ENCODE measurements at places on chromosomes 12 and 14. TPM values are rescaled to one million over a fixed set of nuclear protein-coding genes. Genes with fewer than 3 reads are reported as not detected.
A peak's percentile ranks its signal among the peaks of the same experiment; 100 is the strongest.

SLC7A7 gene
- total RNA-seq: 13.6 TPM

NFYB gene
- total RNA-seq: 8.9 TPM

P2RX2 gene
- total RNA-seq: not detected

RFLNA gene
- not detected for total RNA-seq

ARHGAP5 gene
- 31.0 TPM for total RNA-seq

IL22 gene
- total RNA-seq: not detected

NGB gene
- total RNA-seq: not detected

GNS gene
- 41.5 TPM for total RNA-seq

RAPGEF3 gene
- 44.1 TPM for total RNA-seq

DPY19L2 gene
- total RNA-seq: not detected

GRCh38 chr14:26097852-26098251 is 500.0 kb downstream of the NOVA1 start:
- DNase-seq: no peak

GRCh38 chr14:90697577-90698206 is 118.5 kb downstream of the TTC7B start:
- peak; percentile 63 for DNase-seq

DNA sequence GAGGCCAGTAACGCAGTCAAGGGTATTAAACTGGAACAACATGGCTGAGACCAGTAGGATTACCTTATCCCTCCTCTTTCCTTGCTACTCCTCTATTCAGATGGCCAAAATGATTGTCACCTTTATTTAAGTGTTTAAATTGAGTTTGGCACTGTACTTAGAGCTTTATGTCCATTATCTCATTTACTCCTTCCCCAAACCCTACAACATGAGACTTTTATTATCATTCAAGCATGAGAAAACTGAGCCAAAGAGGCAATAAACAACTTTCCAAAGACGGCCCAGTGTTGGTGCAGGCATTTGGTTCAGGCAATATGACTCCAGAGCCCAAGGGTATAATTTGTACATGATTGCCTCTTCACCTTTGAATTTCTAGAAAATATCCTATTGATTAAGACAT is 370.9 kb upstream of the KITLG start:
- no peak for DNase-seq

- peak; percentile 29 for DNase-seq
Measured at GRCh38 chr12:15963271-15963670, 52.1 kb downstream of the DERA start.

GRCh38 chr12:52390739-52391617 is 5.5 kb upstream of the KRT84 start:
- peak; percentile 49 for DNase-seq

- DNase-seq: no peak
Measured at GRCh38 chr14:100321473-100322137, 1.5 kb upstream of the SLC25A47 start.

DNA sequence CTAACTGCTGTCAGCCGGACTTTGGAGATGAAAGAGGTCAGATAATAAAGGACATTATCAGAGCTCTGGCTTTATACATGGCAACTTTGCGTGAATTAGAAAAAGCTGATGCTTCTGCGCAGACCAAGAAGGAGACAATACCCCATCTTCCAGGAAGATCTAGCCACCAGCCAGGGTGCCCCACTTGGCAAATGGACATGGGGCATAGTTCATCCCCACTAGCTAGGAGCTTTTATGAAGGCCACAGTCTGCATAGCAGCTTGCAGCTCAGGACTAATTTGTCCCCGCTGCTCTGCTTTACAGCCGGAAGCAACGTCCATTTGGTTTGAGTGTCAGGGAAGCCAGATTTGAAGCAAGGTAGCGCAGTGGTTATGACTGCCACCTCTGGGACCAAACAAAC is 101.0 kb downstream of the TMEM132C start:
- no peak for DNase-seq

GRCh38 chr14:76498976-76499375 is 123.0 kb downstream of the ESRRB start:
- DNase-seq: no peak

- no peak for DNase-seq
Measured at GRCh38 chr12:11856971-11857370, 207.5 kb downstream of the ETV6 start.

GRCh38 chr12:101436136-101436535 is 28.6 kb upstream of the ARL1 start:
- no peak for DNase-seq

- DNase-seq: peak; percentile 16
Measured at GRCh38 chr12:11653215-11653753, 3.8 kb downstream of the ETV6 start.
